HAP-1 (cell line): ENCODE measurements at places on chromosomes 1 and 21.

GRCh38 chr1:158272681-158273080 lies 17.0 kb upstream of the CD1C start:
- no peak for DNase-seq

GRCh38 chr21:37430184-37430821 lies 63.7 kb downstream of the DYRK1A start:
- DNase-seq = no peak

DNA sequence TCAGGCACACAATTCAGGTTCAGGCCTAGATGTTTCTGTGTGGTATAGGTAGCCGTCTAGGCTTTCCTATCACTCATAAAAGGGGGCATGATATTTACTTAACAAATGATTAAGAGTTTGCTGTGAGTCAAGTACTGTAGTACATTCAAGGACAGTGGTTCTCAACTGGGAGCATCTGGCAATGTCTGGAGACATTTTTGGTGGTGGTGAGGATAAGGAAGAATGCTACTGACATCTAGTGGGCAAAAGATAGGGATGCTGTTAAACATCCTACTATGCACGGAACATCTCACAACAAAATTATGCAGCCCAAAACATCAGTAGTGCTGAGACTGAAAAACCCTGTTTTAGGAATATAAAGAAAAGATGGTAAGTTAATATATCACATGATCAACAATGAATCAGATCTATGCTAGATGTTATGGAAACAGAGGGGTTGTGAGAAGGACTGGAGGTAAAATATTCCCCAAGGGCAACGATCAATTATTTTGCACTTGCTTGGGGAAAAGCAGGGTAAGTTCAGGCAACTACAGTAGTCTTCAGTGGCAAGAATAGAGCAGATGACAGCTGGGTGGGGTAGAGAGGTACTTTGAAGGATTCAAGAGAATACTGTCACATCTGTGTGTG lies 4.9 kb downstream of the DNTTIP2 start:
- DNase-seq = no peak

DNA sequence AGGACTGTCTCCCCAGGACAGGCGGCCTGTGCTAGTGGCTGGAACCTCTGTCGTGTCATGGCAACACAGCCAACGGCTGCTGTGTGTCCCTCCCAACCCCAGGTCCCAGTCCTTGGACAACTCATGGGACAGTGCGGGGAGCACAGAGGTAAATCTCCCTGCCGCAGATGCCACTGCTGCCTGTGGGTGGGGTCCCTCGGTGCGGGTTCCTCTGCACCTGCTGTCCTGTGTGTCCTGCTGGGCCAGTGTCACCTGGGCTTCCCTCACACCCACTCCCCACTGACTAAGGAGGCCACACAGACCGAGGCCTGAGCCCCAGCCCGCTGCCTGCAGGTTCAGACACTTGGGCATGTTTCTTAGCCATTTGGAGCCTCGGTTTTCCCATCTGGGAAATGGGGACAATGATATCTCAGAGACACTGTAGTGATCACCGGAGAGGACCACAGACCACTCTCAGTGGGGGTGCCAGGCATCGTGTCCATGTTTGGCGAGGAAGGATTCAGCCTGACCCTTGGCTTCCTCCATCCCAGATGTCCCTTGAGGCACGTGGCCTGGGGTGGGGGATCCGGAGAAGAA lies 96.5 kb downstream of the SIK1 start:
- no peak for DNase-seq

- no peak for DNase-seq
Measured at GRCh38 chr1:166929911-166930310, 45.4 kb downstream of the ILDR2 start.

DNA sequence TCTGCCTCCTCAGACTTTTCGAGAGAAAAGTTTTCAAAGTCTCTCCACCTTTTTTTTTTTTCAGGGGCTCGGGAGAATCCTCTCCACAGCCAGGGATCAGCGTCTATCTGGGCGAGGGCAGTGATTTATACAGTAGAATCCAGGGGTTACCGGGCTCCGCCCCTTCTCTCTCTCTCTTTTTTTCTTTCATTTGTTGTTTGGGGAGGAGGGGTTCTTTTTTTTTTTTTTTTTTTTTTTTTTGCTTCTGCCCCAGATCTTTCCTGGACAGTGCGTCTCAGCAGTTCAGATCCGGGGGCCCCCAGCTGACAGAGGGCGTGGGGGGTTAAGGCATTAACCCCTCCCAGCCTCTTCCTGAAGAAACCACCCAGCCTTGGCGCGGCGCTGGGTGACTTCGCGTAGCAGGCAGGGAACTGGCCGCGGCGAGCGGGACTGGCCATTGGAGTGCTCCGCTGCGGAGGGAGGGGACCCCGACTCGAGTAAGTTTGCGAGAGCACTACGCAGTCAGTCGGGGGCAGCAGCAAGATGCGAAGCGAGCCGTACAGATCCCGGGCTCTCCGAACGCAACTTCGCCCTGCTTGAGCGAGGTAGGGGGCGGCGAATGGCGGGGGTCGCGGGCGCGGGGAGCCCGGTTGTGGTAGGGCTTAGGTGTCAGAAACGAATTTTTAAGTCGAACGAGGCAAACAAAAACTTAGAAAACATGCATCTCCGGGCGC lies at the start of gene S1PR1:
Gene S1PR1, plus strand, starts transcription at position 504 of the 713 bp plus-strand sequence. CDS start 1,966 bp downstream, outside the sequence.
- peak; percentile 73 for DNase-seq

GRCh38 chr1:47699492-47700235 lies 261.8 kb downstream of the FOXD2 start:
- DNase-seq = no peak
